Left colon (tissue), 2 donors: ENCODE measurements at places on chromosomes 1 and 21. TPM values are rescaled to one million over a fixed set of nuclear protein-coding genes. Genes with fewer than 3 reads are reported as not detected.

- no peak for DNase-seq
Observed at GRCh38 chr1:193590102-193590501, 403.7 kb upstream of the B3GALT2 start.

GRCh38 chr21:15559660-15560059 lies 170.1 kb upstream of the USP25 start:
- DNase-seq, result no peak

- no peak for DNase-seq
Observed at GRCh38 chr1:28966617-28967016, 52.2 kb downstream of the EPB41 start.

PEX19 gene
- 57.3 TPM for total RNA-seq

GRCh38 chr21:31371715-31372470 lies 27.8 kb upstream of the TIAM1 start:
- DNase-seq, result no peak

MRPL9 gene
- total RNA-seq, result 47.5 TPM

OR2M3 gene
- not detected for total RNA-seq

- no peak for DNase-seq
Observed at GRCh38 chr1:13899856-13900255, 199.9 kb downstream of the PRDM2 start.

GRCh38 chr1:17776426-17776825 lies 21.3 kb downstream of the ACTL8 start:
- DNase-seq, result no peak

DNA sequence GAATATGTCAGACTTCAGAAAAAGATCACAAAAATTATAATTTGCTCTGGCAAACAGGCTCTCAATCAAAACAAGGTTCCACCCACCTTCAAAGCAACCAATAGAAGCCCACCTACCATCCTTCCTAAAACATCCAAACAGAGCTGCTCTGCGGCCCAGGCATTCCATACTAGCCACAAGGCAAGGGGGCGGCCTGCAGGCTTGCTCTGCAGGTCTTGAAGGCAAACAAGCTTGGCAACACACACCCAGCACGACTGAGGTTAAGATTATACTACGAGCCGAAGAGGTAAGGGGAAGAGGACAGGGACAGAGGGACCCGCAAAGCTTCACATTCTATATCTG lies 207.3 kb downstream of the SLC45A1 start:
- no peak for DNase-seq

GRCh38 chr1:229999004-229999670 lies 67.9 kb upstream of the GALNT2 start:
- DNase-seq, result no peak

DNA sequence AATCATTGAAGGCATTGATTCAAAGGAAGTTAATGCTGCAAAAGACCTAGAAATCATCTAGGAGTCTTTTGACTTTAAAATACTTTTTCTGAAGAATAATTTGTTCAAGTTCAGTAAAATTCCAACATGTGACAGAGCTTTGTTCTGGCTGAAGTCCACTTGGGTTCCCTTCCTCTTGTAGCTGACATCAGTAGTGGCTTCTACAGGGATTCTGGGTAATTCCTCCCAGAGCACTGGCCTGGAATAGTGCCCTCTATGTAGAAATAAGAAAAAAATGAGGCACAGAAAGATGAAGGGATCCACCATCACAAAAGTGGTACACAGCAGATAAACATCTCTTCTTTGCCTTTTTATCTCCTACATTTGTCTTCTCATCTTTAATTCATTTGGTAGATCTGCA lies 548.1 kb downstream of the LTN1 start:
- no peak for DNase-seq

GRCh38 chr21:43025636-43026180 lies 49.9 kb downstream of the CBS start:
- DNase-seq, result no peak

DNA sequence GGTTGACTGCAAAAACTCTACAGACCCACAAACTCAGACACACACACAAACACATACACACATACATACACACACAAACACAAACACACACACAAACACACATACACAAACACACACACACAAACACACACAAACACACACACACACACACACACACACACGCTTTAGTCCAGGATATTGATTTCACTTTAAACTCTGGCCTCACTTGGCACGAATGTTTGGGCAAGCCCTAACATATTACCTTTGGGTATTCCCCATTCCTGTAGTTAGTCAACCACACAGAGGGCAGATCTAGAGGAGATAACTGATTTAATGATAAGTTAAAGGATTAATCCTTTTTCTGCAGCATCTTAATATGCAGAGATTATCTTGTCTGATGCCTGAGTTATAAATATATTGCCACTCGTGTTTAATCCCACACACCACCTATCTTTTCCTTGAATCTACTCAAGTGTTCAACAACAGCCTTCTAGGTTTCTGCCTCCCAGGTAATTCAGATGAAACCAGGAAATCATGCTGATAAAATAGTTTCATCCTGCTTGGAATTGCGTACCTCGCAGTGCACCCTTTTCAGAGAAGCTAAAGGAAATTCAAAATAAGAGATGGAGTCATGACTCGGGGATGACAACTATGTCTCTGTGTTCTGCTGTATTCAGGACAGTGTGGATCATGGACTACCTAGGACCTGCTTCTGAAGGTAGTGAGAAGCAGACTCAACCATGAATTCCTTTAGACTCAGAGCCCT lies 14.5 kb upstream of the RUNX1 start:
- no peak for DNase-seq

GSTM5 gene
- total RNA-seq, result 0.73 TPM

GRCh38 chr1:28577738-28578536 lies 14.1 kb upstream of the RAB42 start:
- DNase-seq, result no peak

ATP6V1G3 gene
- not detected for total RNA-seq

SYT6 gene
- 0.14 TPM for total RNA-seq

GRCh38 chr1:172951730-172952365 lies 98.9 kb downstream of the TNFSF18 start:
- no peak for DNase-seq

- DNase-seq, result no peak
Observed at GRCh38 chr1:88462488-88463261, 221.4 kb upstream of the PKN2 start.

C8A gene
- not detected for total RNA-seq

DNA sequence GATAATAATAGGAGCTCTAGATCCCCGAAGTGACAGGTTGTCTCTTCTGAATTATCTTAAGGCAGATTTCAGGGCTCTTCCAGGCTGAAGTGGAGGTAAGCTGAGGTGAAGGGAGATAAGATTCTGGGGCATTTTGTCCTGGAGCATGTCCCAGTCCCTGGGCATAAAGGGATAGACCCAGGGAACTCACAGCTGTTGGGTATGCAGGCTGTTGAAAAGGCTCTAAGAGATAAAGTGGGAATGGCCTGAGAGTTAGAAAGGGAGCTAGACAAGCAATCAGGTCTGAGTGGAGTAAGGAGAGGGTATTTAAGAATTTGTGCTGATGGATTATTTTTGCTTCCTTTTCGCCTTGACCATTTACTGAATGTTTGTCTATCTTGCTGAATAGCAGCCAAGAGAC lies 123.7 kb downstream of the NOS1AP start:
- no peak for DNase-seq

DNA sequence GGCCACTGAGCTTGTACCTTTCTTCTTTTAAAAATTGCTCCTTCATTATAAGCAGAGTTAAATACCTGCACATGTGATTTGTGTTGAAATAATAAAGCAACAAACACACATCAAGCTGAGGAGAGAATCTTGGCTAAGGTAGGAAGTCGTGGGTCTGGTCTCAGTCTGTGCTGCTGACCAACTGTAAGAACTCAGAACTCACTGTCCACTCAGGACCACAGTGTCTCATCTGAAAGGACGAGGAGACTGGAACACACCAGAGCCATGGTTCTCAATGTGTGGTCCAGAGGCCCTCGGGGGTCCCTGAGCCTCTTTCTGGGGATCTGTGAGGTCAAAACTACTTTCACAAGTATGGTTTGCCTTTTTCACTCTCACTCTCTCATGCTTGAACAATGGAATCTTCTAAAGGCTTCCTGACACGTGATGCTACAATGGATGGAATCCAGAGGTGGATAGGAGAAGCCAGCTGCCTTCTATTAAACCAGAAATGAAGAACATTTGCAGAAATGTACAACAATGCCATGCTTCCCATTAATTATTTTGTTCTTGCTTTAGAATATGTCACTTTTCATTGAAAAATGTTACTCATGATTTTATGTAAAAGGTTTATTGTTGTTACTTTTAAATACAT lies 17.3 kb upstream of the ETS2 start:
- DNase-seq, result no peak

- DNase-seq, result no peak
Observed at GRCh38 chr21:43859747-43860214, 5.2 kb upstream of the AGPAT3 start.

SLC44A3 gene
- total RNA-seq, result 95.5 TPM

OR2L13 gene
- not detected for total RNA-seq

GRCh38 chr1:64861611-64862010 lies 104.7 kb downstream of the JAK1 start:
- DNase-seq, result peak; percentile 38
